ENCODE measurements at places on chromosomes 5 and 9. TPM values are rescaled to one million over a fixed set of nuclear protein-coding genes. Genes with fewer than 3 reads are reported as not detected.

Gene SGCD
- total RNA-seq = 0.20 TPM

GRCh38 chr5:176652136-176652535, 4.9 kb downstream of the TSPAN17 start:
- no peak overlapping the region for H3K4me3 ChIP-seq
- H3K4me1 ChIP-seq = peaks cover 34% of the 10 kb centered on the region
- peaks cover 7% of the 10 kb centered on the region for H3K36me3 ChIP-seq
- no peak for DNase-seq
- H3K27ac ChIP-seq = peak overlapping the region; percentile 17
- peaks cover 21% of the 10 kb centered on the region for H3K27me3 ChIP-seq

DNA sequence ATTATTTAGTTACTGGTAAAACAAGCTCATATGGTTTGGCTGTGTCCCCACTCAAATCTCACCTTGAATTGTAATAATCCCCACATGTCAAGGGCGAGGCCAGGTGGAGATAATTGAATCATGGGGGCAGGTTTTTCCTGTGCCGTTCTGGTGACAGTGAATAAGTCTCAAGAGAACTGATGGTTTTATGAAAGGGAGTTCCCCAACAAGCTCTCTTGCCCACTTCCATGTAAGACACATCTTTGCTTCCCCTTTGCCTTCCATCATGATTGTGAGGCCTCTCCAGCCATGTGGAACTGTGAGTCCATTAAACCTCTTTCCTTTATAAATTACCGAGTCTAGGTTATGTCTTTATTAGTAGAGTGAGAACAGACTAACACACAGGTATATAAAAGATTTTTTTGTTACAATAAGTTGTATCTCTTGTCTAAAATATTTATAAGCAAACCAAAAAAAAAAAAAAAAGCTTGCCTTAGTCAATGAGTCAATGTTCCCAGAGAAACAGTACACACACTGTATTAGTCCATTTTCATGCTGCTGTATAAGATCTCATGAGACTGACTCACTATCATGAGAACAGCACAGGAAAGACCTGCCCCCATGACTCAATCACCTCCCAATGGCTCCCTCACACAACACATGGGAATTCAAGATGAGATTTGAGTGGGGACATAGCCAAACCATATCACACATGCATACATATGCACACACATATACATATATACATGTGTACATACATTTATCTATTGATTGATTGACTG, 138.3 kb downstream of the BASP1 start:
- no peaks in the 10 kb centered on the region for H3K36me3 ChIP-seq
- H3K27ac ChIP-seq = no peak overlapping the region
- peaks cover 2% of the 10 kb centered on the region for H3K27me3 ChIP-seq
- no peak for DNase-seq
- H3K4me1 ChIP-seq = peaks cover 15% of the 10 kb centered on the region
- no peak overlapping the region for H3K4me3 ChIP-seq

- peaks cover 5% of the 10 kb centered on the region for H3K27me3 ChIP-seq
- H3K27ac ChIP-seq = peak overlapping the region; percentile 99
- peaks cover 5% of the 10 kb centered on the region for H3K4me1 ChIP-seq
- H3K4me3 ChIP-seq = peak overlapping the region; percentile 97
These were observed 1.1 kb downstream of the RPS23 start for GRCh38 chr5:82276800-82277612.

DNA sequence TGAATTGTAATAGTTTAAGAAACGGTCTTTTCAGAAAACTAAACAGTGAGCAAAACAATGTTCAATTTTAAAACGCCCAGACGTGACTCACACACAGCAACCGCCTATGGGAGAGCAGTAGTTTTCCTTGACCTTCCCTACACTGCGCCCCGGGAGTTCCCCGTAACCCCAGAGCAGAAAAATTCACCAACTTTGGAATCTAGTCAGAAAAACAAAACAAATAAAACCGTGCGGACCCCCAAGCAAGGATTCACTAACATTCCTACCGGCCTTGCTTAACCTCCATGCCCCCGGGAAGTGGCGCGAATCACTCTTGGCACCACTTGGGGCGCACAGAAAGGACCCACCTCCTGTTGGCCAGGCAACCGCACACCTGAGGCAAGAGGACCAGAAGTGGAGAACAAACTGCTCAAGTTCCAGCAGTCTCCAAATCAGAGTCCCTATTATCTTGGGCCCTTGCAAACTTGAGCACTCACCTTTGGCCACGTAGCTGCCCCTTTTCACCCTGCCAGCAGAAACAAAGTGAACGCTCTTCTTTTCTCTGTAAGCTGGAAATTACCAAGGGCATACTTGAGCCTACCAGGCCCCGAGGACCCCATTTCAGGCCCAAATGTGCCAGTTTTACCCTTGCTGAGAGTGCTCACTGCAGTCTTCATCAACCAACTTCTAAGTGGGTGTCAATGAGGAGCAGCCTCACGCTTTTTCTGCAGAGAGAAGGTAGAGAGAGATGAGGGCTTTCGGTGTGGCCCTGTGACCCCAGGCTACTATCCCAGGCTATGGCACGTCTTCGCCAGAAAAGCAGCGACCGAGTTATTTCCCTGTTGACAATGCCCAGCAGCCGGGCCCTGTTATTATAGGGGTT, 189.7 kb downstream of the MEF2C start:
- peak overlapping the region; percentile 56 for H3K4me3 ChIP-seq
- peaks cover 36% of the 10 kb centered on the region for H3K27me3 ChIP-seq
- DNase-seq = no peak
- H3K4me1 ChIP-seq = peaks cover 23% of the 10 kb centered on the region

GRCh38 chr5:92519811-92520632, 1061.0 kb downstream of the NR2F1-AS1 start:
- no peak for DNase-seq
- H3K36me3 ChIP-seq = no peaks in the 10 kb centered on the region
- no peaks in the 10 kb centered on the region for H3K27me3 ChIP-seq
- no peak overlapping the region for H3K27ac ChIP-seq
- H3K4me1 ChIP-seq = no peaks in the 10 kb centered on the region
